ENCODE measurements at places on chromosomes 4 and X.

DNA sequence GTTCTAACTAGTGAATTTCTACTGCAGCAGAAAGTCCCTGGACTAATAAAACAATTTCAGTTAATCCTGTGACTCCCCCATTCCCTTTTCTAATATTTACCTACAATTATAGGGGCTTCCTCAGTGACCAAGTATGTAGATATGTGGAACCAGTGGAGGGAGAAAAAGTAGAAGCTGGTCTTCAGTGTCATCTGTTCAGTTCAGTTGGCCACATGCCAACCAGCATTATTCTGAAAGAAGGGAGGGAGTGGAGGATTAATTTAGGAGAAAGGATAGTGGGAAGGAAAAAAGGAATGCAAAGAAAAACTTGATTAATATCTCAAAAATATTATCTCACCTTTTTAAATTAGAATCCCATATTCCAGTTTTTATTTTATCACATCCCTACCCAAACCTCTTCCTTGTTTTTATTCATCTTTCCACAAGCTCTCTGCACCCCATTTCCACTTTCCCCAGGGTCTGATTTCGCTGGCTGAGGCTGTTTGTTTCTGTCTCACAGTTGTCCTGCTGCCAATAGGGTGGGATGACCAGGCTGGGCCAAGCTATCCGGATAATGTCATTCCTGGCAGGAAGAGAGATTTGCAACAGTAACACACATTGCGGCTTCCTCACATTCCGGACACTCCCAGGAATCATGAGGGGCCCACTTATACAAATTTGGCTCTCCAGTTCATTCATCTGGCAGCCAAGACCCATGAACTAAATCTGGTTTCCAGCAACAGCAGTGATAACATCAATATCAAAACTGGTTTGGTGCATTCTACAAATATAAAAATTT, 24.6 kb upstream of the ANTXR2 start:
- no peak for DNase-seq

GRCh38 chrX:54808109-54808604, 612 bp downstream of the MAGED2 start:
- peak; percentile 52 for DNase-seq

- DNase-seq, result no peak
These were observed 56.8 kb downstream of the ARHGAP24 start for GRCh38 chr4:85531560-85532341.

DNA sequence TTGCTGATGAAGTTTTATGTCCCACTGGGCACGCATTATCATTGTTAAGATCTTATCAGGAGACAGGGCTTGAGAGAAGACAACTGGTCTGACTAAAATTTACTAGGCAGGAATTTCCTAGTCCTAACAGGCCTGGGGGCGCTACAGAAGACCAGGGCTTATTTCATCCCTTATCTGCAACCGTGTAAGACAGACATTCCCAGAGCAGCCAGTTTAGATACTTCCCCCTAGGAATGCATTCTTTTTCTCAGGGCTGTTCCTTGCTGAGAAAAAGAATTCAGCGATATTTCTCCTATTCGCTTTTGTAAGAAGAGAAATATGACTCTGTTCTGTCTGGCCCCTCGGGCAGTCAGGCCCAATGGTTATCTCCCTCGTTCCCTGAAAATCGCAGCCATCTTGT, 93.8 kb downstream of the TLL1 start:
- no peak for DNase-seq

DNA sequence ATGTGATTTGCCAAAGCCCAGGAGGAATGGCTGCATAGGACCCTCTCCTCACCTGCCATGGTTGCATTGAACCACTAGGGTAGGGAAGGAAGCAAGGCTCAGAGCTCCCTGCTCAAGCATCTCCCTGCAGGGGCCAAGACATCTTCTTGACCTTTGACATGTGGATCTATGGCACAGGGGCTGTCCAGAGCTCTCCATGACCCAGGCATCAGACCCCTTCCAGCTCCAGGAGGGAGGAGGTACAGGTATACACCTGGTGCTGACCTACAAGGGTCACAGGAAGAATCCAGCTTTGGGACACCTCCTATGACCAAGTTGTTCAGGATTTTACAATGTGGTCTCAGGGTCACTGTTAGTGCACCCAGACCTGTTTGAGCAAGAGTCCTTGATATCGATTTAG, 23.2 kb upstream of the ASMTL start:
- DNase-seq, result no peak

- DNase-seq, result no peak
These were observed 58.2 kb upstream of the C4orf50 start for GRCh38 chr4:6076391-6076790.

- no peak for DNase-seq
These were observed 12.2 kb downstream of the ARHGEF6 start for GRCh38 chrX:136768469-136769084.

DNA sequence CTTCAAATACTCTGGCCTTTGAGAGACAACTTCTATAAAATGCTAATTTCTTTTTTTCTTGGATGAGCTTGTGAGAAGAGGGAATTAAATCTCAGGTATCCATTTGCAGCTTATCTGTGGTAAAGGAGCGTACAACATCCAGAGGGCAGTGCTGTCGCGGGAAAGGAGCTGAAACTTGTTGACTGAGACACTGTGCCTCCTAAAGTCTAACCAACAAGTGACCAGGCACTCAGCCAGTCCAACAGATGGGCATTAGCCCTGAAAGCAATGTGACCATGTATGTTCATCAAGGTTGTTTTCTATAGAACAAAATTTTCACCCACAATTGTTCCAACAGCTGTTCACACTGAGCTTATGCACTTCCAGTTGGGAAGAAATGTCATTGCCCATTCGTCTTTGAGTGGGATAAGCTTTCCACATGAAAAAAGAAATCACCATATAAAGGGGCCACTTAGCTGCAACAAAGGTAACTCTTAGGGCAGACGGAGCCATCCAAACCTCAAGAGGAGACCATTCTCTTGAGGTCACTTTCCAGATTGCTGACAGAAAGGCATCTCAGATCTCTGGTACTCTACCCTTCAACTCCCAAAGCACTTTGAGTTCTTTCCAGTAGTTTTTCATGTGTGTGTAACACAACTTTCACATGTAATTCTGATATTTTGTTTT, 244.8 kb upstream of the NEIL3 start:
- DNase-seq, result no peak

All from nucleus accumbens (tissue), 56 donors.